ENCODE measurements at places on chromosomes 1 and 21. TPM values are rescaled to one million over a fixed set of nuclear protein-coding genes. Genes with fewer than 3 reads are reported as not detected.

Gene RYR2
- 572 TPM for total RNA-seq

Gene TAS1R3
- 0.62 TPM for total RNA-seq

DNA sequence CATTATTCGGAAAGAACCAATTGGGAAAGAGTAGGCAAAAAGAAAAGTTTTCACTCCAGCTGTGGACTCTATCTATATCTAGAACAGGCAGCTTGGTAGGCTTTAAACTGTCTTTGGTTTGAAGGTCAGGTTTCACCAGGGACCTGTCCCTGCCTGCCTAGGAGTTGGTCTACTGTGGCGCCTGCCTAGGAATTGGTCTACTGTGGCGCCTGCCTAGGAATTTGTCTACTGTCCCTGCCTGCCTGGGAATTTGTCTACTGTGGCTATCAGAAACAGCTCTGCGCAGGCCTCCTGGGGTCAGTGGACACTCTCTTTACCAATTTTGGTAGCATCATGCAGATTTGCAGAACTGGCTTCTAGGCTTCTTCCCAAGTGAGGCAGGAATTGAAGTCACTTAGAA is 13.8 kb downstream of the USP25 start:
- no peak for DNase-seq

Gene NPHP4
- 6.6 TPM for total RNA-seq

DNA sequence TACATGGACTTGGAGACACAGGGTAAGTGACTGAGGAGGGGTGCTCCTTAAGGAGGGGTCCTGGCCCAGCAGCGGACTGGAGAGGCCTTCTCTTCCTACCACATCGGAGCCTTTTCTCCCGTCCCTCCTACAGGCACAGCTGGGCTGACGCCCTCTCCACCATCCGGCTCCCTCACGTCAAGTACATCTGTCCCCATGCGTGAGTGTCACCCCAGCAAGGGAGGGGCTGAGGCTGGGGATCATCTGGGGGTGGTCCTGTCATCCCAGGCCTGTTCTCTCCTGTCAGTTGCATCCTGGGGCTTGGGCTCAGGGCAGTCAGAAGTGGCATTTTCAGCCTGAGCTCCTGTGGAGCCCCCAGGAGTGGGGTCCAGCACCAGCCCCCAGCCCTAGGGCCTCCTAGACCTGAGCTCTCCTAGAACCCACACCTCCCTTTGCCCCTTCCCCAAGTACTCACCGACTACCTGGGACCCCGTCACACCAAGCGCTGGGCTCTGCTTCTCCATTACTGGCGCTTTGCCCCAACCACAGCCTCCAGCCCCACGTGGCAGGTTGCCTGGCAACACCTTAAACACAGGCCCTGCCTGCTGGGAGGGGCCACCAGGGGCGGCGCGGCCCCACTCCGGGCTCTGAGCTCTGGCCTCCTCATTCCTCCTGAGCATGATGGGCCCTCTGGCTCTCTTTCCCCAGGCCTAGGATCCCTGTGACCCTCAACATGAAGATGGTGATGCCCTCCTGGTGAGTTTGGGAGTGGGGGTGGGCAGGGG is 2.3 kb downstream of the LYPLA2 start:
- no peak for DNase-seq

Gene TINAGL1
- 180 TPM for total RNA-seq

Gene ZSCAN20
- total RNA-seq = 8.3 TPM

- no peak for DNase-seq
Observed at GRCh38 chr1:192916021-192916420, 107.2 kb downstream of the RGS2 start.

Gene MYCBP
- 7.7 TPM for total RNA-seq

Gene LCE1A
- not detected for total RNA-seq
